ENCODE measurements at places on chromosomes 16 and 17.

GRCh38 chr16:976389-976931, 5.1 kb upstream of the SOX8 start:
- DNase-seq, result no peak

DNA sequence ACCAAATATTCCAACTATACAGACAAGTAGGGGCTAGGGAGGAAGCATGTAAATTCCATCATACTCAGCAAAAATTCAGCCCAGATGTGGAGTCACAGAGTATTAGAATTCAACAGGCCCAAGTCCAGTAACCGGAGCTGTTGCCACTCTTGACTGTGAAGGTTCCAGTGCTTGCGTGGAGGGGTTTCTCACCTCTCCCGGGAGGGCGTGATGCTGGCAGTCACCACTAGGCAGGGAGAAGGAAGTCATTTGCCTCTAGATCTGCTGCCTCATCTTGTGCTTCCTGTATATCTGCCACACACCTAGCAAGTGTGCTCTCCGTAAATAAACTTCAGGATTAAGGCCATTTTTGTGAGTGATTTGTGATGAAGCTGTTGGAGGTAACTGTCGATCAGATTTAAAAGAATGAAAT, 1.0 kb upstream of the CKLF start:
- peak; percentile 34 for DNase-seq

- DNase-seq, result no peak
Measured at GRCh38 chr16:8733849-8734540, 59.6 kb downstream of the ABAT start.

DNA sequence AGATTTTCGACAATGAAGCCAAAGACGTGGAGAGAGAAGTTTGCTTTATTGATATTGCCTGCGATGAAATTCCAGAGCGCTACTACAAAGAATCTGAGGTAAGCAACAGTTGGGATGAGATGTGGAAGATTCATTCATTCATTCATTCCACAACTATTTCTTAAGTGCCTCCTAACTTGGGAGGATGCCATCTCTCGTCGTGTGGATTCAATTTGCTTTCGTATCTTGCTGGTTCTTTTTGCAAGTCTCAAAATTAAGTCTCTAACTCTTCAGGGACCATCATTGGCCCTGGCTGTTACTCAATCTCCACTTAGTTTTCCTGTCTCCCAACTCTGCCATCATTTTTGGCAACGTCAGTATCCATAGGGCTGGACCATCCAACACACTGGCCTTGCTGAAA, 85.6 kb upstream of the NOL11 start:
- DNase-seq, result no peak

DNA sequence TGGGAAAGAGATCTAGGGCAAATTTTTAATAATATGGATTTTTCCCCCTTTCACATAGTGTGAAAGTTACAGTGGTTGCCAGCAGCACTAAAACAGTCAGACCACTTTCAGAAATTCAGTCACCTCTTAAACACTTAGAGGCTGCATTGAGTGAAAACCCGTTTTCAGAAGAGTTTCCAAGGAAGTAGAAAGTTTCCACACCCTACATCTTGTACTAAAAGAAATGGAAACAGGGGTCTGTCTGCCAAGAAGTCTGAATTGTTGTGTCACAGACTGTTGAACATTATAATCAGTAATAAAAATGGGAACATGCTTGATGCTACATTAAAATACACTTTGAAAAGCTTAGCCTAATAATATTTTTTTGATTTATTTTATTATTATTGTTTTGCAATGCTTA, 278.9 kb upstream of the KCNJ16 start:
- no peak for DNase-seq

DNA sequence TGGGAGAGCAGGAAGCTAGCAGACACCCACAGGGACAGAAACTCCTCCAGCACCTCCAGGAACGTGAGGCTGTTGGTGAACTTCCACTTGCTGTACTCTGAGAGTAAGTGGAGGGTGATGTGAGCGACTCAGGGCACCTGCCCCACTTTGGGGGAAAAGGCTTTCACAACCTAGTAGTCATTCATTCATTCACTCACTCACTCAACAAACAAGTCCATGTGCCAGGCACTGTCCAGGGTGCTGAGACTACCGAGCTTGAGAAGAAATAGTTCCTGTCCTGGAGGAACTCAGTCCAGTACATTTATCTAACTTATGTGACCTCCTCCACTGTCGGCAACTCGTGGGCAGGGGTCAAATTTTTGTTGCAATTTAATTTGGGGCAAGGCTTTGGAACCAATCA, 26.6 kb downstream of the LGALS9 start:
- peak; percentile 26 for DNase-seq

- peak; percentile 69 for DNase-seq
Measured at GRCh38 chr17:4142107-4142900, 526 bp downstream of the ZZEF1 start.

GRCh38 chr16:53771655-53772497, 67.9 kb downstream of the FTO start:
- DNase-seq, result peak; percentile 48

GRCh38 chr17:2020721-2021120, 4.4 kb downstream of the RTN4RL1 start:
- DNase-seq, result no peak

DNA sequence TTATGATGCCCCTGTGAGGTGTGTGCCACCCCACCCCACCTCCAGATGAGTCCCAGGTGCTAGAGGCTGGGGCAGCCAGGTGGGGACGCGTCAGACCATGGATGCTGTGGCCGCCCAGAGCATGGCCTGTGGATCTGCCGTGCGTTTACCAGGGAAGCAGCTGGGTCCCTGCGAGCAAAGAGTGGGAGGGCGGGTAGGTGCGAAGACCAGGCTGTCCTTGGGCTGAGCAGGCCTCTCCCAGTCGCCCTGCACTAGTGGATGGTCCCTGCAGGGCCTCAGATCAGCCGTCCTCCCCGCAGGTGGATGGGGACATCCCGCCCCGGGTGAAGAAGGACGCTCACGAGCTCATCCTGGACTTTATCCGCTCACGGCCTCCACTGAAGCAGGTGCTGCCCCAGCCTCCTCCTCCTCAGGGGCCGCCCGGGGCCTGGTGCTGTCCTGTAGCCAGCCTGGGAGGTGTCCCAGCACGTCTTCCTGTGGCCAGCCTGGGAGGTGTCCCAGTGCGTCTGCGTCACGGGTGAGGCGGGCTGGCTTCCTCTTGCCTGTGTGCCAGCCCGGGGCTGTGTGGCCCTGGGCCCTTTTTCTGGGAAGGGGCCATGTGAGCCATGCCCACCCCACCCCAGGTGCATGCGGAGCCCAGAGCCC, 18.0 kb upstream of the TCF25 start:
- no peak for DNase-seq

GRCh38 chr16:85668676-85669424, 19.9 kb downstream of the GINS2 start:
- DNase-seq, result no peak

DNA sequence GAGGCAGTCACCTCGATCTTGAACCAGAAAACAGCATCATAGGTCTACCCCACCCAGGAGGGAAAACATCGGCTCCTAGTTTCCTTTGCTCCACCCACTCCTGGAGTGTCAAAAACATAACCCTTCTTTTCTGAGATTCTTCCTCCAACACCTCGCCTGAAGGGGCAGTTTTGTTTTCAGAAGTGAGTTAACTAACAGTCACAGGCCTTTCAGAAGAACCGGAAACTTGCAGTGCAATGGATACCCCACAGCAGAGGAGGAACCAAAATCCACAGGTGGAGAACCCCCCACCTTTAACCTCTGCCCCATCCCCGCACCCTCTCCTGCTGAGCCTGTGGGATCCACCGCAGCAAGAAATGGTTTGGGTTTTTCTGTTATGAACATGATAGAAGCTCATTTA, 7.8 kb upstream of the TEX2 start:
- no peak for DNase-seq

- no peak for DNase-seq
Measured at GRCh38 chr16:11010575-11011221, 66.3 kb downstream of the CLEC16A start.

DNA sequence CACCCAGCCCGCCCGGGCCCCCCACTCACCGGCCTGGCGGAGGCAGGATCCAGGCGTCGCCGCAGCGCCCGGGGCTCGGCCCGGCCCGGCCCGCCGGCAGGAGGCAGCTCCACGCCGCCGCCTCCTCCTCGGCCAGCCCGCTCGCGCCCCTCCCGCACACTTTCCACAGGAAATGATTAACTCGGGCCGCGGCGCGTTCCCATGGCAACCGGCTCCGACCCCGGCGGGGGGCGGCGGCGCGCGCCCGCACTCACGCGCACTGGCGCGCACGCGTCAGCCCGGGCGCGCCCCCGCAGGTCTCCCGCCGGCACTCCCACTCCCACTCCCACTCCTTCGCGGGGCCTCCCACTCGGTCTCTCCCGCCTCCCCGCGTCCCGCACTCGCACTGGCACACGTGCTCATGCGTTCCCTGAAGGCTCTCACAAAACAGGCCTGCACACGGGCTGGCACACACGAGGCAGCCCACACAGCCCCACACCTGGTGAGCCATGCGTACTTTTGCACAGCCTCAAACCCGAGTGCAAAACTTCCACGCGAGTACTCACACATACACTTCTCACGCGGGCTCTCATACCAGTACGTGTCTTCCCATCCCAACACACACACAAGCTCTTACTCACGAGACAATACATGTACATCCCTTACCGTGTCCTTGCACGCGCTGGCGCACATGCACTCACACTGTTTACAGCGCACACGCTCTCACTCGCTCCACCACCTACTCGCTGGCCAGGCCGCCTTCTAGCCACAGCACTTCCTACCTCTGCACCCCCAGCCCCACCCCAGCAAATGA, at the start of gene KIFC3:
TSS of gene KIFC3 (minus strand) at position 151 of the 793 bp plus-strand sequence. CDS start 4,248 bp downstream, outside the sequence.
- peak; percentile 89 for DNase-seq

GRCh38 chr17:47695429-47696376, 1.7 kb downstream of the TBKBP1 start:
- DNase-seq, result no peak

GRCh38 chr17:4341616-4341977, 24.9 kb downstream of the UBE2G1 start:
- DNase-seq, result no peak

DNA sequence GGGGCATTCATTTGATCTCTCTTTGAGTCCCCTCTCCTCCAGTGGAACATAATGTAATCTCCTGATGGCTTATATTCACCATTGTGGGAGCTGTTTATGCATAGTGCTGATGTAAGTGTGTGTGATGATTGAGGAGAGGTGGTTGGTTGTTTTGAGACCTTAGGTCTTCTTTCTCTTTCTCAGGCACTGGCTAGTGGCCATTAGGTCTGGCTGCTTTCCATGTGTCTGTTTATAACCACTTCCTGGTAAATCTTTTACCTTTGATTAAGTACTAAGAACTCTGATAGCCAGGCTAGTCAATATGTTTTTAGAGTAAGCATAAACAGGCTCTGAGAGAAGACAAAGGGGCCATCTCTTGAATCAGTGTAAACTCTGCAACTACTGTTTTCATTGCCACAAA, 27.9 kb downstream of the VAT1L start:
- DNase-seq, result no peak

GRCh38 chr17:63840591-63841349, 1.7 kb downstream of the SMARCD2 start:
- DNase-seq, result no peak
